Jurkat, Clone E6-1 (cell line): ENCODE measurements at places on chromosomes 4 and X.

DNA sequence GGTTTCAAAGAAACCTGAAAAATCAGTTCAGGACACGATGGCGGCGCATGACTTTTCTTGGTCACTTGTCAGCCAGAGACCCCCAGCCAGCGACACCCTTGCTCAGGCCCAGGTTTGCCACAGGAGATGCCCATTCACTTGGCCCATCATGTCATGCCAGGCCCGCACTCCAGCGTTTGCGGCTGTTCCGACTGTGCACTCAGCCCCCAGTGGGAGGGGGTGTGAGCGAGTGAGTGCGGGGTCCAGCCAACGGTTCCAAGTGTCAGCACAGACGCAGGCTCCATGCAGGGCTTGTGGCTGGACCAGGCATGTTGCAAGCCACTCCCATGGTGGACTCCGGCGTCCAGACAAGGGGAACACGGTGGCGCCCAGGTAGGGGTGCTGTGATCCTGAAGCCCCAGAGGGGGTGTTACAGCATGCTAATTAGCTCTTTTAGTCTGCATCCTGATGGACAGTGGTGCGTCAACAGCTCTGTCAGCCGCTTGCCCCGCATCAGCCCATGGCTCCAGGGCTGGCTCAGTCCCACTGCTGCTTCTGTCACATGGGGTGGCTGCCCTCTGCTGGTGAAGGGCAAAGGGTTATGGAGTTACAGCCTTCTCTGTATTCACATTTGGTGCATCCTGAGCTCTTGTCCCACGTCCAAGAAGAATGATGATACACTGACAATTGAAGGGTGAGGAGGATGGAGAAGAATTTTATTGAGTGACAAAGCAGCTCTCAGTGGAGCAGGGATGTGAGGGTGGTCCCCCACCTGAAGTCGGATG lies 3.7 kb upstream of the MAEA start:
- DNase-seq = peak; percentile 35

- DNase-seq = peak; percentile 22
These were observed 4.2 kb downstream of the MID1 start for GRCh38 chrX:10615931-10616774.

GRCh38 chrX:76454456-76454927 lies 27.0 kb downstream of the MAGEE1 start:
- peak; percentile 28 for DNase-seq

GRCh38 chrX:69493193-69493592 lies 10.9 kb upstream of the NALF2 start:
- DNase-seq = peak; percentile 12

DNA sequence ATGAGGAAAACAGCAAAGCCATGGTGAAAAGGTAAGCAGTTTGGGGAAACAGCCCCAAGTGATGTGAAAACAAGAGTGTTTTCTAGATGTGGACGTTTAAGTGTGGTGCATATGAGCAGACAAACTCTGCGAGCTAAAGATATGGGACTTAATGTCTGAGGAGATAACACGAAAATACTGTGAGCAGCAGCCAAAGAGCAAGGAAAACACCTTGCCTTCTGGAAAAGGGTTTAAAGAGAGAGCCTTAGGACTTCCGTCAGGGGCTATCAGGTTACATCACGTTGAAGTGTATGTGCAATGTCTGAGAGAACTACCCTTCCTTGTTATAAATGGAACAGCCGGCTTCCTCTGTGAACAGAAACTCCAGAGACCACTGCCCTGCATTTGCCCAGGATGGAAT lies 54.2 kb downstream of the LEF1 start:
- no peak for DNase-seq

DNA sequence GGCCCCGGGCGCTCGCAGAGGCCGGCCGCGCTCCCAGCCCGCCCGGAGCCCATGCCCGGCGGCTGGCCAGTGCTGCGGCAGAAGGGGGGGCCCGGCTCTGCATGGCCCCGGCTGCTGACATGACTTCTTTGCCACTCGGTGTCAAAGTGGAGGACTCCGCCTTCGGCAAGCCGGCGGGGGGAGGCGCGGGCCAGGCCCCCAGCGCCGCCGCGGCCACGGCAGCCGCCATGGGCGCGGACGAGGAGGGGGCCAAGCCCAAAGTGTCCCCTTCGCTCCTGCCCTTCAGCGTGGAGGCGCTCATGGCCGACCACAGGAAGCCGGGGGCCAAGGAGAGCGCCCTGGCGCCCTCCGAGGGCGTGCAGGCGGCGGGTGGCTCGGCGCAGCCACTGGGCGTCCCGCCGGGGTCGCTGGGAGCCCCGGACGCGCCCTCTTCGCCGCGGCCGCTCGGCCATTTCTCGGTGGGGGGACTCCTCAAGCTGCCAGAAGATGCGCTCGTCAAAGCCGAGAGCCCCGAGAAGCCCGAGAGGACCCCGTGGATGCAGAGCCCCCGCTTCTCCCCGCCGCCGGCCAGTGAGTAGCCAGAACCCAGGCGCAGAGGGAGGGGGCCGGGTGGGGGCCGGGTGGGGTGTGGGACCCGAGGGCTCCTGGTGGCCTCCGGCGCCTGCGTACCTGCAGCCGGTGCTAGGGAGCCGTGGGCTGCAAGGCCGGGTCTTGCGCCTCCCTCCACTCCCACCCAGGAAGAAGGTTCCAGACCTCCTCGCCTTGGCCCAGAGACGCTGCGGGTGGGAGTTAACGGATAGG lies 534 bp downstream of the MSX1 start:
- DNase-seq = no peak

GRCh38 chr4:56626420-56626819 lies 54.7 kb downstream of the HOPX start:
- DNase-seq = no peak

GRCh38 chrX:17802756-17803155 lies 58.3 kb downstream of the RAI2 start:
- no peak for DNase-seq

- DNase-seq = no peak
These were observed 268.4 kb downstream of the DCTD start for GRCh38 chr4:182648766-182649165.

DNA sequence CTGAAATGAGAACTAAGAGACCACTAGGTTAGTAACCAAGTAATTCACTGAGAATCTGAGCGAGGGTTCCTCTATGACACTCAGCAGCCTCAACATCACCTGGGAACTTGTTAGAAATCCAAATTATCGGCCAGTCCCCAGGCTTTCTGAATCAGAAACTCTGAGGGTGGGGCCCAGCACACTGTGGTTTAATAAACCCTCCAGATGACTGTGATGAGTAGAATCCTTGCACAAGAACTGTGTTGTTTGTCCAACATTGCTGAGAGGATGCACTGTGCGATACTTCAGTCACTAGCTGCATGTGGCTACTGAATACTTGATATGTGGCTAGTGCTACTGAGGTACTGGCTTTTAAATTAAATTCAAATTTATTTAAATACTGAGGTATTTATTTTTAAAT lies 243.9 kb downstream of the MAML3 start:
- no peak for DNase-seq

- no peak for DNase-seq
These were observed 45.8 kb downstream of the DCLK2 start for GRCh38 chr4:150123796-150124677.

GRCh38 chr4:54446581-54446980 lies 211.2 kb upstream of the KIT start:
- DNase-seq = no peak

- no peak for DNase-seq
These were observed 128.6 kb downstream of the SHROOM3 start for GRCh38 chr4:76563454-76564122.

- DNase-seq = no peak
These were observed 214.5 kb upstream of the S100G start for GRCh38 chrX:16435399-16435986.

- no peak for DNase-seq
These were observed 74.0 kb upstream of the GC start for GRCh38 chr4:71857713-71858451.

- no peak for DNase-seq
These were observed 86.5 kb upstream of the AMELX start for GRCh38 chrX:11206716-11207115.

DNA sequence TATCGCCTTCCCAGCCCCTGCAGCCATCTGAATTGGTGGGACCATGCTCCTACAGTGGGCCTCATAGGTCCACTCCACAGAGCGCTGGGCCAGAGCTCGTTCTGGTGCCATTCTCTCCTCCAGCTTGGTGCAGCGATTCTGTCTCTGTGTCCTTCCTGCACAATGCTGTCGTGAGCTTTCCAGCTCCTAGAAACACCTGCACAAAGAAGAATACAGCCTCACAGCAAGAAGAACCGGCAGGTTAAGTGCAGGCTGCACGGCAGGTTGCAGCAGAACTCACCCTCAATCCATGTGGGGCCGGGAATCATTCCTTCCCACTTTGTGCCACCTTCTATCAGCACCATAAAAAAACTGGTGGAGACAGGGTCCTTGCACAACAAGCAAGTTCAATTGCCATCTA lies 101.2 kb upstream of the ENPP6 start:
- DNase-seq = no peak

DNA sequence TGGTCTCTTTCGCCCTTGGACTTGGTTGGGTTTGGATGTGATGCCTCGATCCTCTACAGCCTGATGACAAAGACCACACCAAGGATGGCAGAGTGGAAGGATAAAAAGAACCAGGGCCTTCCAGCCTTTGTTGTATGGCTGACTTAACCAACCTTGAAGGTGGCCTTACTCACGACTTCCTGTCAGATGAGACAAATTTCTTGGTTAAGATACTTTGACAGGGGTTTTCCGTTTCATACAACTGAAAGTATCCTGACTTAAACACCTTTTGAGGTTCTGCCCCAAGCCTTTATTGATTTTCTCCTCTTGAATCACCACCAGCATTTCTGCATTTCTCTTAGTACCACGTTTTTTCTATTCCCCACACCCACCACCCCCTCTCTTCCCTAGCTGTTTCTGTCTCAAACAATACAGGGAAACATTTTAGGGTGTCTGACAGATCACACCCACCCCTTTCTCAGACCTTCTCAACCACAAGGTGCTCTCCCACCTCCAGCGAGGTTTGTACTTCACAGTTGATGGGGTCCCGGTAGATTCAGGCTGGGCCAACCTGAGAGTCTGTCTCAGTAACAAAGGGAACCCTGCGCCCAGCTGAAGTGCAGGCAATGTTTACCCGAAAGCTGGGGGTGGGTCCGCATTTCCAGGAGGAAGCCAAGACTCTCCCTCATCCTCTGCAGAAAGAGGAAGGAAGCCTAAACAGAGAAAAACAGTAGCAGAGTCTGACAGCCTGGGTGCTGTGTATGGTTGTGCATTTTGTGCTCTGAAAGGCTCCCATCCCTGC lies 5.0 kb upstream of the TSPAN5 start:
- DNase-seq = peak; percentile 87

- no peak for DNase-seq
These were observed 46.1 kb upstream of the HCCS start for GRCh38 chrX:11064851-11065600.

GRCh38 chr4:118741301-118741855 lies 56.2 kb downstream of the METTL14 start:
- no peak for DNase-seq

GRCh38 chr4:185229021-185229818 lies 19.8 kb downstream of the SNX25 start:
- no peak for DNase-seq

- no peak for DNase-seq
These were observed 35.4 kb downstream of the MID2 start for GRCh38 chrX:107861056-107861455.

DNA sequence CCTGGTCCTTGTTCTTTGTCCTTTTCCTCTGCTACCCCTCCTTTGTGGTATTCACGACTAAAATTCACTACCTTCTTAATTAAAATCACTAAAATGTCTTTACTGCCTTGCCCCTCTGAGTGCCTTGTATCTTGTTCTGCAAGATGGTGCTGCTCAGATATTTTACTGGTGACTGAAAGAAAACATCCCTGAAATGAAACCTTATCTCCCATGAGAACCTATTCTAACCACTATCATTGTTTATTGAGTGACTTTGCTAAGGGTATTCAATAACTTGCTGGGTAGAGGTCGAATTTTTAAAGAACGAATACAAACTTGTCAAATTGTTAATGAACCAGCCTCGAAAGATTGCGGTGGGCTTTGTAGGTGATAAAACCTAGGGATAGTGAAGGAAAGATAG lies 52.8 kb downstream of the SPRY1 start:
- DNase-seq = no peak

DNA sequence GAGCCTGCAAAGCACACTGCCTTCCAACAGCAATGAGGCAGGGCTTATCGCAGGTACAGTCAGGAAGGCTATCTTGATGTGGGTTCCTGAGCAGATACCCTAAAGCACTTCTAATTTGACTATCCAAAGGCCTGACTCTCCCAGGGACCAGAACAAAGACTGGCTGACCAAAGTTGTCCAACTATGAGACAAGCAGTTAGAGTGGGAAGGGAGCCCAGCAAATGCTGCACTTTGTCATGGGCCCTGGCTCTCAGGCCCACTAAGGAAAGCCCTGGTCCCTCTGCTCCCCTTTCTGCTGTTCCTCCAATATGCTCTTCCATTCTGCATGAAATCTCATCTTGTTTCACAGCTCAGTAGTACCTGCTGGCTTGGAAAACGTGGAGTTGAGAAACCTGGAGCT lies 391.0 kb downstream of the RAB28 start:
- DNase-seq = no peak

DNA sequence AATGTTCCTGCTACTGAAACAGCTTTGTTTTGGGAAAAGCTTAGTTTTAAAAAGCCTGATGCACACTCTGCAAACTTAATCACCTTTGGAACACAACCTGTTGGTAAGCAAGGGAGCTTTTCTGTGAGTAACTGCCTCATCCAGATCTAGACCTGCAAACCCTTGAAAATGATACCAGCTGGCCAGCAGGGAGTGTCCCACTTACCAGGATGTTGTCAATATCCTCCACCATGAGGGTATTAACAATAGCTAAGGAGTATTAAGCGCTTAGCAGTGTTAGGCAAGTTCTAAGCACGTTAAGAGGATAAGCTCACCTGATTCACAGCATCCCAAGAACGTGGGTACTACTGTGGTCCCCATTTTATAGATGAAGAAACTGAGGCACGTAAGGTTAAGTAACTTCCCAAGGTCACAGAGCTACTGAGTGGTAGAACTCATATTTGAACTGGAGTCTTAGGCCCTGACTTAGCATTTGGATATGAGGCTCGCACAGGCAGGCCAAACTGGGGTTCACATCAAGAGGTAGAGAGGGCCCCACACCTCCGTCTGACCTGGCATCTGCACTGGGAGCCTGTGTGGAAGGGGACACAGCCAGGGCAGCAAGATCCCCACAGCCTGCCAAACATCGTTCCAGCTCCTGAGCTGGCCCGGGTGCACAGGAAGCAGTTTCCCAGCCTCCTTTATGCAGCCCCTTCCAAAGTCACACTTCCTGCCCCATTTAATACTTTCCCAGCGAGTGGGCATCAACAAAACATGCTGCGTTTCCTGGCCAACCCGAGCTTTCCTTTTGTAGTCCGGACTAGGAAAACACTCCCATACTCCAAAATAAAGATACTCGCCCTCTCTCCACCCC lies 32.7 kb downstream of the IRF2 start:
- no peak for DNase-seq

- DNase-seq = no peak
These were observed 28.6 kb upstream of the TMEM154 start for GRCh38 chr4:152708361-152708760.
